ENCODE measurements at places on chromosomes 1 and 21.
A peak's percentile ranks its signal among the peaks of the same experiment; 100 is the strongest.

DNA sequence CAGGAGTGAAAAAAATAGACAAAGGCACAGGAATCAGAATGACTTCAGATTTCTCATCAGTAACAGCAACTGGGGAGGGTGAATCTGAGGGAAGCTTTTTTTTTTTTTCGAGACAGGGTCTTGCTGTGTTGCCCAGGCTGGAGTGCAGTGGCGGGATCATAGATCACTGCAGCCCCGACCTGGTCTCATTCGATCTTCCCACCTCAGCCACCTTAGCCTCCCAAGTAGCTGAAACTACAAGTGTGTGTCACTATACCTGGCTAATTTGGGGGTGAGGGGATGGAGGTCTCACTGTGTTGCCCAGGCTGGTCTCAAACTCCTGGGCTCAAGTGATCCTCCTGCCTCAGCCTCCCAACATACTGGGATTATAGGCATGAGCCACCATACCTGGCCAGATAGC is 10.7 kb downstream of the ARMH1 start:
- no peak for DNase-seq

DNA sequence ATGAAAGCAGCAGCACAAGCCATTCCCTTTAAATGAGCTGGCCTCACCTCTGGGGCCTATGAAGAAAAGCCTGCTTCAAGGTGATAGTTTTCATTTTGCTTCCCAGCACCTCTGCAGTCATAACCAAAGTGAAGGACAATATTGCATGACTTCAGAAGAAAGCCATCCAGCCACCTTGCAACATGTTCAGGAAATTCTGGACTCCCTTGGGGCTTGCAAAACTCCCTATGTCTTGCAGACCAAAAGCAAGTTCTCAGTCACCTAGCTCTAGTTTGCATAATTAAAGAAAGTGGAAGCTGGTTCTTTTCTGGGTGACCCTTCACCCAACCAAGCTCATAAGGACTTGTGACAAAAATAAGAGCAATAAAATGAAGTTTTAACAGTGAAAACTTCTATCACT is 87.6 kb downstream of the GFI1 start:
- DNase-seq, result no peak

DNA sequence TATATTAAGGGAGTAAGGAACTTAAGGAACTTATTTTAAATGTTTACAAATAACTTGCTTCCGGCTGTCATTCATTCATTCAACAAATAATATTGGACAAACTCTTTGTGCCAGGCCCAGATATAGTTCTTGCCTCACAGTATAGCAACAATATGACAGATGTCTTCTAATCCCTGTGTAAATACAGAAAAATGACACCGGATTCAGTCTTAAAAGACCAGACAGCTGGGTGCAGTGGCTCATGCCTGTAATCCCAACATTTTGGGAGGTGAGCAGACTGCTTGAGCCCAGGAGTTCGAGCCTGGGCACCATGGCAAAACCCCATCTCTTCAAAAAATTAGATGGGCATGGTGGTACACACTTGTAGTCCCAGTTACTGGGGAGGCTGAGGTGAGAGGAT is 23.7 kb downstream of the EIF2B3 start:
- no peak for DNase-seq

- no peak for DNase-seq
These were observed 220.5 kb downstream of the CENPF start for GRCh38 chr1:214823311-214824117.

- DNase-seq, result no peak
These were observed 36.3 kb upstream of the NFASC start for GRCh38 chr1:204834336-204834735.

GRCh38 chr1:226549937-226550671 is 1.5 kb downstream of the STUM start:
- DNase-seq, result peak; percentile 79

Data from nucleus accumbens (tissue), 56 donors.